ENCODE measurements at places on chromosomes 16 and 17. TPM values are rescaled to one million over a fixed set of nuclear protein-coding genes. Genes with fewer than 3 reads are reported as not detected.
A peak's percentile ranks its signal among the peaks of the same experiment; 100 is the strongest.

GRCh38 chr16:16147316-16147999, 75.8 kb downstream of the ABCC6 start:
- DNase-seq: no peak

DNA sequence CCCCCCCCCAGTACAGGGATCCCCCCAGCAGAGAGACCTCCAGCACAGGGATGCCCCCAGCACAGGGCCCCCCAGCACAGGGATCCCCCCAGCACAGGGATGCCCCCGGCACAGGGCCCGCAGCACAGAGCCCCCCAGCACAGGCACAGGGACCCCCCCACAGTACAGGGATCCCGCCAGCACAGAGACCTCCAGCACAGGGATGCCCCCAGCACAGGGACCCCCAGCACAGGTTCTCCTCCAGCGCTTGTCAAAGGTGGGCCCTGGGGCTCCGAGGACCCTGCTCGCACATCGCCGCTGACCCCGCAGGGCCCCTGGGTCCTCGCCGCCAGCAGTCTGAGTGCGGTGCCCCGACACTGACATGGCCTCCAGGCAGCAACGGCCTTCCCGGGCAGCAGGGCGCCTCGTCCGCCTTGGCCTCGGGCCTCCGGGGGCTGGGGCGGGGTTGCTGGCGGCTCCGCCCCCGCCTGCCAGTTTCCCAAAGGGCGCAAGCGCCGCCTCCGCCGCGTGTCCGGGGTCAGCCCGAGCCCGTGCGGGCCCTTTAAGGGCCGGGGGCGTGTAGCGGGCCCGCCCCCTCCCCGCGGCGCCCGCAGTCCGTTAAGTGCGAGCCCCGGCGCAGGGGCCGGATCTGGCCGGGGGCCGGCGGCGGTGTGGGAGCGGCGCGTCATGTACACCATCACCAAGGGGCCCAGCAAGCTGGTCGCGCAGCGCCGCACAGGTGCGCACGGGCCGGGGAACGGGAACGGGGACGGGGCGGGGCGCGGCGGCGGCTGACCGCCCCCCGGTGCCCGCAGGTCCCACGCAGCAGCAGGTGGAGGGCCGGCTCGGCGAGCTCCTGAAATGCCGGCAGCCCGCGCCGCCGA, at the start of gene MCRIP2:
Gene MCRIP2, plus strand, starts transcription at position 503 of the 863 bp plus-strand sequence. Its CDS starts 164 bp downstream, at position 667.
- DNase-seq: peak; percentile 56

DNA sequence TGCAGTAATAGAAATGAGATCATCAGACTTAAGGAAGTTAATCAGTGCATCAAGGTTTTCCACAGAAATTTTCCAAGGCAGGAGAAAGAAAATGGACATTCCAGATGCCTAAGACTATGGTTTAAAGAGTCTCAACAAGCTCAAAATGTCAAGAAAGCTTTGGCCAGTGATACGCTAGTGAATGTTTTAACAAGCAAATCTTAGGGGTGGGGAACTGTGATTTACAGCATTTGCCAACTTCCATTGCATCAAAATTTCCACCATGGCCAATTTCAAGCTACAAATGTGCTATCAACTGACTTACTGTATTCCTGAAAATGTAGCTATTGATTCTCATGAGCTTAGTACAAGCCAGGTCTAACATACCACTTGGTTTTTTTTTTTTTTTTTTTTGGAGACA, 82.4 kb upstream of the CLEC3A start:
- DNase-seq: no peak

Gene SMTNL2
- polyA plus RNA-seq: 20.1 TPM

GRCh38 chr17:18318117-18318516, 3.0 kb downstream of the SMCR8 start:
- DNase-seq: no peak

DNA sequence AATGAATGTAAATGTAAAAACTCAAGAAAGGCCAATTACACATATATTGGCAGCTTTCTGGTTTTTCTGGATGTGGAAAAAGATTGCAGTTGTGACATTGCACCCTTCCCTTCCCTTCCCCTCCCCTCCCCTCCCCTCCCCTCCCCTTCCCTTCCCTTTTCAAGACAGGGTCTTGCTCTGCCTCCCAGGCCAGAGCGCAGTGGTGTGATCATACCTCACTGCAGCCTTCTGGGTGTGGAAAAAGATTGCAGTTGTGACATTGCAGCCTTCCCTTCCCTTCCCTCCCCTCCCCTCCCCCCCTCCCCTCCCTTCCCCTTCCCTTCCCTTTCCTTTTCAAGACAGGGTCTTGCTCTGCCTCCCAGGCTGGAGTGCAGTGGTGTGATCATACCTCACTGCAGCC, 41.7 kb downstream of the PIK3R5 start:
- no peak for DNase-seq

GRCh38 chr17:13030056-13030455, 12.2 kb upstream of the ELAC2 start:
- DNase-seq: peak; percentile 36

Gene TAF15
- polyA plus RNA-seq: 234 TPM

Gene HBA1
- polyA plus RNA-seq: 2,365 TPM

Gene IGFALS
- 3.9 TPM for polyA plus RNA-seq

GRCh38 chr16:67394155-67395104, 1.1 kb upstream of the TPPP3 start:
- no peak for DNase-seq

DNA sequence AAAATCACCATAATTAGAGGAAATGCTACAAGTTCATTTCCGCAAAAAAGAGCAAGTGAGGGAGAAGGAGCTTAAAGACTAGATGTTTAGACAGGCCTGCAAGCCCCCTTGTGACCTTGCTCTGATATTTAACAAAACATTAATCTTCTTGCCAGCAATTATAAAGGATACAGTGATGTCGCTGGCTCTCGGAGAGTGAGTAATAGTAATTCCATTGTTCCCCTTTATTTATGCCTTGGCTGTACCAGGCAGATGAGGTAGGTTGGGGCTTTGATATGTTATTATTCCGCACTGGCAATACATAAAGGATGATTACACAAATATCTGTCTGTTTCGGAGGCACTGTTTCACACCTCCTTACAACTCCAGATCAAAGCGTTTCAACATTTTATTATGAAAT, 204.8 kb upstream of the SALL1 start:
- no peak for DNase-seq

Gene SLC43A2
- polyA plus RNA-seq: 23.4 TPM

Gene TLCD2
- polyA plus RNA-seq: 9.7 TPM

Gene SHISA6
- polyA plus RNA-seq: 0.09 TPM

Gene GRIN2A
- 0.34 TPM for polyA plus RNA-seq

DNA sequence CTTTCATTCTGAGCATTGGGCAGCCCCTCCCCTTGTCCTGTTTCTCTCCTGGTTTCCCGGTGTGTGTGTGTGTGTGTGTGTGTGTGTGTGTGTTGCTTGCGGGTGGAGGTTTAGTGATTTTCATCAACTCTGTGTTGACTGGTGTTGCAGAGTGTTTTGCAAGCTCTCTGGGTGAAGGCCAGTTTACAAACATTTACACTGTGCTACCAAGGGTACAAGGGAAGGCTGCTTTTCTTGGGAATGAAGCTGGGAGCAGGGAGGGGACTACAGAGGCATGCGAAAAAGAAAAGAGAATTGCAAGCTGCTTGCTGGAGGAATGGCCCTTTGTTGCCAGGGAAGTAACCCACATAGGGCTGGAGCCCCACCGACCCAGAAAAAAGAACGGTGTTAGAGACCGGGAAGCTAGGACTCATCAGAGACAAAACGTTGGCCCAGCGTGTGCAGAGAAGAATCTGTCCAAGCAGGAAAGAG, 29.6 kb downstream of the HS3ST3B1 start:
- peak; percentile 76 for DNase-seq

Gene CLDN7
- 33.6 TPM for polyA plus RNA-seq

Gene DNAAF8
- polyA plus RNA-seq: 1.6 TPM

Gene CCL16
- polyA plus RNA-seq: 0.49 TPM

Gene DOC2B
- polyA plus RNA-seq: 2.8 TPM

Gene STH
- not detected for polyA plus RNA-seq

- no peak for DNase-seq
Observed at GRCh38 chr17:8966926-8967325, 1.4 kb upstream of the PIK3R5 start.

GRCh38 chr16:11639925-11640899, 28.0 kb upstream of the SNN start:
- peak; percentile 95 for DNase-seq
